ENCODE measurements at places on chromosomes 3 and 15.

DNA sequence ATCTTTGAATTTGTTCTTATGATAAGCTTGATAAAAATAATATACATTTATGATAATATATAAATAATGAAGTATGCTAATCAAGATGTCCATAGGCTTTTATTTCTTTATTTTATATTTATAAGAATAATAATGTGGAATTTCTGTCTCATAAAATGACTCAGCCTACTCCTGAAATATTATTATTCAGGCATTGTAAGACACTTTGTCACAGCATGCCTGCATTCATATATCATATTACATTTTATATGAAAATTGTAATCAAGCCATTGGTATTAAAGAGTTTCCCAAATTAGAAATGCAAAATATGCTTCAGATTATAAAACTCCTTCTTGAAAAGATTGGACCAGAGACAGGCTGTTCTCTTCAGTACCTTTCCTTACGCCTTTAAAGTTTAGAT is 1303.7 kb upstream of the CADM2 start:
- DNase-seq: no peak

GRCh38 chr3:150975086-150975991 is 2.8 kb upstream of the CLRN1 start:
- DNase-seq: no peak

DNA sequence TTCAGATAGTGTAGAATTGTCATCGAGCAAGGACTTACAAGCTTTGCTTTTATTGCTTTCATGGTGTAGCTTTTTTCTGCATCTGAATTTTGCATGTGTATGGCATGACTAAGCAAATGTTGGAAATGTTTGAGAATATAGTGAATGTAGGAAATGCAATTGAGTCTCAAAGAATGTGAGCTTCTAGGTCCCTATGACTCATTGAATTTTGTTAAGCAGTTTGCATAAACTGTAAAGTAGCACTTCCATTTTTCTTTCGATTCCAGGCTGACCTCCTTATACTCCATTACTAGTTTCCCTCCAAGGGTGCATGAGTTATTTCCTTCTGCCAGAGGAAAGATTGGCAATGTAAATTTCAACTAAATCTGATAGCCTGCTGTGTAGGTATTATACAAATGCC is 619.2 kb downstream of the DIPK2A start:
- no peak for DNase-seq

DNA sequence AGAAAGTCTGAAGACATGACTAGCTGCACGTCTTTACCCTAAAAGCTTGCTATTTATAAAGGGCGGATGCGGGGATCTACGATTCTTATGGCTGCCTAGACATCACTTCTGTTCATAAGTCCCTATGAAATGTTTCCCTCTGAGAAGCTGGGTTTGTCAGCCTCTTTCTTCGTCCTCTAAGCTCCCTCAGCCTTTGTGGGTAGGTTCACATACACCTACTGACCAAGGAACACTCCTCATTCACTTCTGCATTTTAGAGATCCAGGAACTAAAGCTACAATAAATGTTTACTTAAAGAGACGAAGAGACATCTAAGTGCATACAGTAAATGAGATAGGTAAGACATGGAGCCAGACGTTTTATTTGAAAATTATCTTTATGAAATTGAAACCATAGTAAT is 16.7 kb upstream of the RAMAC start:
- no peak for DNase-seq

DNA sequence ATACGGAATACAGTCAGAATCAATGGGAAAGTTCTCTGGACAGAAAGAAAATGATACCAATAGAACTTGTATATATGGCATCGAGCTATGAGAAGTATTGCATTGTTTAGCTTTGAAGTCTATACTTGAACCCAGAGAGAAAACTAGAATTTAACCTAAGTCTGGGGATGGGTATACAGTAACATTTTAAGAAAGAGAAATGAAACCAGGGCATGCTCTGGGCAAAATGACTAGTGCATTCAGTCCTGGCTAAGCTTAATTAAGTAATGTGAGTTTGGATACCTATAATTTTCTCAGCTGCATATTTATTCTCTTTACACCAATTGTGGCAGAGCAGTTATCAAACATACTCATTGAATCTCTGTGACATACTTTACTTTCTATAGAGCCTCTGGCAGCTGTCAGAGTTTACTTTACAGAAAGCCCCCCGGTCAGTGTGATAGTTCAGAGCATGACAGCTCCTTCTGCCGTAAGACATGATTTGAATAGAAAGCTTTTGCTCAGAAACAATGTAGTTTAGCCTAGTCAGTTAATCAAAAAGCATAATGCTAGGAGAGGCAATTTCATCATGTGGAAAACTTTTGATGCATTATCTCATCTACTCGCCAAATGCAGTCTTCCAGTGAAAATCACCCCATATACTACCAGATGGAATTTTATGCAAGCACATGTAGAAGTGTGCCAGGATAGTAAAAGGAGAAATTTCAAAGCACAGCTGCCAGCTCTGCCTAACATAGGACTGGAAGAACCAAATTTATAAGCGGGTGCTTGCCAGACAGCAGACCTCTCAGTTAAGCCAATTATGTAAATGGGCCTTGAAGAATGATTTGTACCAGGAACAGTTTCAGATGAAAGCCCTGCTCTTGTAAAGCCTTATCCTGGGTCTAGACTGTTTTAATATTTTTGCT is 40.7 kb downstream of the OXSM start:
- DNase-seq: no peak

- no peak for DNase-seq
Measured at GRCh38 chr15:58241872-58242271, 103.7 kb downstream of the AQP9 start.

GRCh38 chr15:86571873-86572272 is 492.2 kb downstream of the AGBL1 start:
- DNase-seq: no peak

- no peak for DNase-seq
Measured at GRCh38 chr3:41073190-41073589, 126.1 kb upstream of the CTNNB1 start.

GRCh38 chr3:119469418-119470189 is 841 bp downstream of the POGLUT1 start:
- DNase-seq: no peak

- DNase-seq: no peak
Measured at GRCh38 chr15:85581495-85581894, 201.1 kb downstream of the AKAP13 start.

DNA sequence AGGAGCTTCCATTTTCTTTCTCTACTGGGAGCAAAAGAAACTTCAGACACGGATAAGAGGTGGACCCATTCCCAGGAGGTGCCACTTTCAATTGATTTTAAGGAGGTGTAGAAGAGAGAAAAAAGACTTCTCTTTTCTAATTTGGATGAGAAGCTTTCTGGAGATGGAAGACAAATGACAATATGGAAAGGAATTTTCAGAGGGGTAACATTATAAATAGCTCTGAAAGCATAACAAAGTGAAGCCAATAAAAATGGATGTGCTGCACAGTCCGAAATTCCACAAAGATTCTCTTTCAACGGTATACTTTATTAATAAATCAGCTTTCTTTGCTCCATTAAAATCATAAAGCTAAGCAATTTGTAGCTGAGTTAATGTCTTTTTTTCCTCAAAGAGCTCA is 607.2 kb upstream of the MDFIC2 start:
- DNase-seq: no peak

GRCh38 chr15:74300057-74300795 is 64.1 kb downstream of the CCDC33 start:
- no peak for DNase-seq

DNA sequence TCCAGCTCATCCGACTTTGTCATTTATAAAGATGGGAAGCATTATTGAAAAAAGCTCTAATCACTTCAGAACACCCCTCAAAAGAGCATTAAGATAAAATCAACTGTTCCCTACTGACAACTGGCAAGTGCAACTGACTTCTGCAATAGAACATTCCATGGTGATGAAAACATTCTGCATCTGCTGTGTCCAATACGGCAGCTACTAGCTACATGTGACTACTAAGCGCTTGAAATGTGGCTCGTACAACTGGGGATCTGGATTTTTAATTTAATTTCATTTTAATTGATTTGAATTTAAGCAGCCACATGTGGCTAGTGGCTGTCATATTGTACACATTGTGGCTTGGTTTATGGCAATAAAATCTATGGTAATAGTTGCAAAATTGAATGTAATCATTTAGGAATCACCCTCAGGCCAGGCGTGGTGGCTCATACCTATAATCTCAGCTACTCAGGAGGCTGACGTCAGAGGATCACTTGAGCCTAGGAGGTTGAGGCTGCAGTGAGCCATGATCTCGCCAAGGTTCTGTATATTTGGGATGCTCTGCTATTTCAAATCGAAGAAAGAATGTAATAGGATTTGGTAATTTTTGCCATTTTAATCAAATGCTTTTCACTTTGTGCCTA is 390.3 kb downstream of the GABRB3 start:
- no peak for DNase-seq

- DNase-seq: no peak
Measured at GRCh38 chr3:172197344-172197743, 158.0 kb downstream of the FNDC3B start.

DNA sequence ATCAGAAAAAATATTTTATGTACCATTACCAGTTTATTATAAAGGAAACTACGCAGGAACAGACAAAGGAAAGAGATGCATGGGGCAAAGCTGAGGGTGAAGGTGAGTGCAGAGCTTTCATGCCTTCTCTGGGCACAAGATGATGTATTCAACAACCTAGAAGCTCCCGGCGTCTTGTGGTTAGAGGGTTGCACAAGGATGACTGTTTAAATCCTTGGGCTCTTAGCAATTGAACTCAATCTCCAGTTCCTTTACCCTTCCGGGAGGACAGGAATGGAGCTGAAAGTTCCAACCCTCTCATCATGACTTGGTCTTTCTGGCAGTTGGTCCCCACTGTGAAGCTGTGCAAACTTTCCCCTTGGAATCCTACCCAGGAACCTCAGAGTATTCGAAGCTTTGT is 542.0 kb downstream of the EPHA3 start:
- DNase-seq: no peak

DNA sequence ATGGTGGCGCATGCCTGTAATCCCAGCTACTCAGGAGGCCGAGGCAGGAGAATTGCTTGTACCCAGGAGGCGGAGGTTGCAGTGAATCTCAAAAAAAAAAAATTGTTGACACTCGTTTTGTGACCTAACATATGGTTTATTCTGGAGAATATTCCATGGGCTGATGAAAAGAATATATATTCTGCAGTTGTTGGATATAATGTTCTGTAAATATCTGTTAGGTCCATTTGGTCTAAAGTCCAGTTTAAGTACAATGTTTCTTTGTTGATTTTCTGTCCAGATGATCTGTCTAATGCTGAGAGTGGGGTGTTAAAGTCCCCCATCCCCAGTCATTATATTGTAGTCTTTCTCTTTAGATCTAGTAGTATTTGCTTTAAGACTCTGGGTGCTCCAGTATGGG is 15.6 kb downstream of the IL20RB start:
- DNase-seq: no peak

DNA sequence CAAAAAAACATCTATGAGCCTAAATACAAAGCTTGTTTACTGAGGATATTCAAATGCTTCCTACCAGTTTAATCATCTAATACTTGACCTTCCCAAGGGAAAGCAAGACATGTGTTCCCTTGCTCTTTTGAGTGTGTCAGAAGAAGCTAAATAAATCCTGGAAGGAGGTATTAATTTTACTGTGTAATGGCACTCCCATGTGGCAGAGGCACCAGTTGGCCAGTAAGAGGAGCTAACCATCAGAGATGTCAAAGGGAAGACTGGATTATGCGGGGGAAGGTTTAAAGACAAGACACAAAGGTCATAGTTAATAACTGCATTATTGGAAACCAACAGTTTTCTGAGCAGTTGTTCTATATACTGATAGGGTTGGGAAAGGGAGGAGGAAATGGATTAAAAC is 125.1 kb downstream of the SUCLG2 start:
- DNase-seq: no peak

- no peak for DNase-seq
Measured at GRCh38 chr15:101148881-101149664, 102.8 kb downstream of the CHSY1 start.

GRCh38 chr15:40238532-40239403 is at the start of gene PAK6:
PAK6 (plus strand) TSS chr15:40239063; CDS start chr15:40264786, 25,723 bp downstream.
- no peak for DNase-seq

DNA sequence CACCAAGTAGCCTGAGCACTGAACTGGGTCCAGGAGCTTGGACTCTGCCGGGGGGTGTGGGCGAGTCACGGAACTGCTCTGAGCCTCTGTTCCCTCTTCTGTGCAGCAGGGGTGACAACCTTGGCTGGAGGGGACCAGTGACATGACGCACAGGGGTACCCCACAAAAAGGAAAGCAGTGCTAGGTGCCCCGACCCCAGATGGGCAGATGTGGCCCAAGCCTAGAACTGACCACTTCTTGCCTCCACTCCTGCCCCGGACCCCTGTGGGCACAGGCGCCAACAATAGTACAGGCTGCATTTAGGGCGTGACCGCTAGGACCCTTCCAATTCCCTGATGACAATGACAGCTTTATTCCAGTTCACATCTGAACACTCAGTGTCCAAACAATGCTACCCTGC is 255.9 kb upstream of the LYSMD4 start:
- DNase-seq: no peak

GRCh38 chr3:7357101-7357500 is 496.2 kb downstream of the GRM7 start:
- DNase-seq: no peak

GRCh38 chr3:168156479-168156878 is 60.8 kb upstream of the GOLIM4 start:
- DNase-seq: no peak

DNA sequence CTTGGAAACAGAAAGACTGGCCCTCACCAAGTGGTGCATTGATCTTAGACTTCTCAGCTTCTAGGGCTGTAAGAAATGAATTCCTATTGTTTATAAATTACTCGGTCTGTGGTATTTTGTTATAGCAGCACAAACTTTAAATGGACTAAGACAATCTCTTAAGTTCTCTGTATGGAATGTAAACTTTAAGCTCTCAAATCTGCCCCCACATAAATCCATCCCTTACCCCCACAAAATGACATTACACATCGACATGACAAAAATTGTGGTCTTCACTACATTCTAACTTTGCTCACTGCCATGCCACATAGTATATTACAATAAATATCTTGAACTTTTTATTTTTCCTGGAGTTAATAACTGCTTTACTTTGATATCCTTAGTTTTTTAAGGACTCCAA is 121.3 kb downstream of the MYLK start:
- no peak for DNase-seq

- no peak for DNase-seq
Measured at GRCh38 chr3:140573011-140573410, 104.9 kb upstream of the TRIM42 start.

DNA sequence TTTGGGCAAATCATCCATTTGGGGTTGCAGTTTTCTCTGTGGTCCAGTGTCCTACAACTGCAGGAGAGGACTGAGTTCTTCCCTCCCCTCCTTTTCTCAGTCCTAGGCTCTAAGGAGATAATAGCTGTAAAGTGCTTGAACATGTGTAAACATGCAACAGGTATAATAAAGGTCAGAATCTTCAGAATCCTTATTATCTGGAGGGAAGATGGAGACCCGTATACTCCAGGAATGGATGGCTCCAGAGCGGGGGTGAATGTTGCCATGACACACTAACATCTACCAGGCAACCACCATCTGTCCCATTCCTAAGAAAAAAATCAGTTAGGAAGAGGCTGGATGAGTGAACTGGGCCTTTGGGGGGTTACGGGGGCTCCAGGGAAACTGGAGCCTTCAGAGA is 39.7 kb upstream of the GLCE start:
- no peak for DNase-seq
